ENCODE measurements at places on chromosomes 12 and 14. TPM values are rescaled to one million over a fixed set of nuclear protein-coding genes. Genes with fewer than 3 reads are reported as not detected.

The PRB2 gene
- total RNA-seq, result not detected

The TBX3 gene
- total RNA-seq, result 21.5 TPM

The CACNB3 gene
- total RNA-seq, result 37.8 TPM

The SLC6A13 gene
- total RNA-seq, result 0.22 TPM

The P2RX2 gene
- total RNA-seq, result not detected

The IL31 gene
- not detected for total RNA-seq

The INHBC gene
- not detected for total RNA-seq

The VASH1 gene
- total RNA-seq, result 4.0 TPM

The CCDC177 gene
- total RNA-seq, result not detected

The ZDHHC22 gene
- total RNA-seq, result 0.30 TPM

The PLA2G1B gene
- not detected for total RNA-seq

The BHLHE41 gene
- total RNA-seq, result 1.9 TPM

The RDH12 gene
- total RNA-seq, result 0.09 TPM

The SERPINA12 gene
- total RNA-seq, result not detected

The CLEC4A gene
- total RNA-seq, result not detected

The PCK2 gene
- 19.7 TPM for total RNA-seq

The FSCB gene
- not detected for total RNA-seq

The PPP1R12A gene
- total RNA-seq, result 29.3 TPM

The GLIPR1L1 gene
- total RNA-seq, result not detected

The LRCOL1 gene
- not detected for total RNA-seq

The LBHD2 gene
- 0.18 TPM for total RNA-seq

The KIF5A gene
- total RNA-seq, result 0.18 TPM
